ENCODE measurements at places on chromosomes 2 and 18.

- no peak for DNase-seq
Measured at GRCh38 chr18:28801876-28802275, 624.9 kb upstream of the CDH2 start.

DNA sequence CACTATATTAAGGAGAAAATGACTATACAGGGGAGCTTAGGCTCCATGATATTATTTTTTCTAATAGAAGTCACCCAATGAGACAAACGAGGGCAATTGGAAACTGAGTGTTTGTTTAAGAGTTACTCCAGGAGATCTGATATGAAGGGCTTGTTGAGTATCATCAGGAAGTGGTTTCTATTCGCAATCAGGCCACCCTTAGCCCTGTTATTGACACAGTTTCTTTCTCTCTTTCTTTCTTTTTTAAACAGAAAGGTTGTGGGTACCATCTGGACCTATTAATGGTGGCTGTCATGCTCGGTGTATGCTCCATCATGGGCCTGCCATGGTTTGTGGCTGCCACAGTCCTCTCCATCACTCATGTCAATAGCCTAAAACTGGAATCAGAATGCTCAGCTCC lies 117.3 kb downstream of the DPP4 start:
- DNase-seq = no peak

DNA sequence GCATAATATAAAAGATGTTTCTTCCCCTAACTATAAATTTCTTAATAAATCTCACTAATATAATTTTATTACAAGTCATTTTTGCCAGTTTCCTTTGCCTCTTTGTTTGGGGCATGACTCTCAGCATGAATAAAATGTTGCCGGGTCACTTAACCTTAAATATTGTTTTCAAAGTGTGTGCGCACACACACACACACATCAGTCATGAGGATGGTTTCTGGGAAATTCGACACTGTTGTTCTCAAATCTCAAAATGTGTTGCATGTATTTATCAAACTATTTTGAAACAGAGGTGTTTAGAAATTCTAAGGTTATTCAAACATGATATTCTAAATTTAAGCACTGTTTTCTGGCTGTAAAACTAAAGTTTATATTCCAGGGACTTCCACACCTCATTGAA lies 31.5 kb downstream of the FAP start:
- no peak for DNase-seq

GRCh38 chr2:236541008-236541562 lies 28.5 kb upstream of the ACKR3 start:
- peak; percentile 12 for DNase-seq

DNA sequence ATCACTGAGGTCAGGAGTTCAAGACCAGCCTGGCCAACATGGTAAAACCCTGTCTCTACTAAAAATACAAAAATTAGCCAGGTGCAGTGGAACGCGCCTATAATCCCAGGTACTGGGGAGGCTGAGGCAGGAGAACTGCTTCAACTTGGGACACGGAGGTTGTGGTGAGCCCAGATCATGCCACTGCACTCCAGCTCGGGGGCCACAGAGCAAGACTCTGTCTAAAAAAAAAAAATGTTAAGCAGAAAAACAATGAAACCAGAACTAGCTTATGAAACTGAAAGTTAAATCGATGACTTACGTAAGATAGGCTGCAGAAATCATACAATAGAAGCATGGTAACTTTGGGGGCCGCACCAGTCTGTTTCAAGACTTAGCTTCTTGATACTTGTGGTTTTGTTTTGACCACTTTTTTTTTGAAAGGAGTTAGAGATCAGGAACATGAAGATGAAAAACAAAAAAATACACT lies 6.2 kb upstream of the GPR155 start:
- no peak for DNase-seq

DNA sequence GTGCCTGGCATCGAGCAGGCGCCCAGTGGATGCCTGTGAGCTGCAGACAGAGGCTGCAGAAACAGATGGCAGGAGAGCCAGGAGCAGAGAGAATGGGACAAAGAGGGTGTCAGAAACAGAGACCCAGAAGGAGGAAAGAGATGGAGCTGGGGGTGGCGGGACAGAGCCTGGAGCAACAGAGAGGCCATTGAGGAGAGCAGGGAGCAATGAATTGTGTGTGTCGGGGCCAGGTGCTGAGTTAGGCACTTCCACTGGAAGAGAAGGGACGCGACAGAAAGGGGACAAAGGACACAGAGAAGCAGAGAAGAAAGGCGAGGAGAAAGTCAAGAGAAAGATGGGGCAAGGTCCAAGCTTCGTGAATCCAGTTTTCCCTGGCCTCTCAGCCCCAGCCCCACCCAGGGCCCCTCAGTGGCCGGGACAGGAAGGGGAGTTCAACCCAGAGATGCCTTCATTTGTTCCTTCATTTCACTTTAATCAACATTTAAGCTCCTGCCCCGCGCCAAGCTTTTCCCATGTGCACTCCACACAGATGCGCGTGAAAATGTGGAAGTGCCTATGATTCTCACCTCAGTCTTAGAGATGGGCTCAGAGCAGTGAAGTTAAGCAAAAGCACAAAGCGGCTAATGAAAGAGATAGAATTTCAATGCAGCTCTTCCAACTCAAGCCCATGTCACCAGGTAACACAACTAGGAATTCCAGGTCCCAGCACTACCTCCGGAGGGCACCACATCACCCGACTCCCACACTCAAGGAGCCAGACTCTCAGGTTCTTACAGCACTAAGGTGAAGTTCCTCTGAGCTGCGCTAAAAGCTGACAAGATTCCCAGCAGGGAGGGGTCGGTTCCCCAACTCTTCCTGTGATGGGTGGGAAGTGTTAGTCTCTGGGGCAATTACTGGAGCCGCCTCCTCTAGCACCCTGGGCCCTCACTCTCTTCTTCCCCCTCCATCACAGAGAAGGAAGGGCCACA lies 55.1 kb downstream of the TNS1 start:
- DNase-seq = no peak

GRCh38 chr18:49481907-49482306 lies 5.1 kb downstream of the C18orf32 start:
- no peak for DNase-seq

DNA sequence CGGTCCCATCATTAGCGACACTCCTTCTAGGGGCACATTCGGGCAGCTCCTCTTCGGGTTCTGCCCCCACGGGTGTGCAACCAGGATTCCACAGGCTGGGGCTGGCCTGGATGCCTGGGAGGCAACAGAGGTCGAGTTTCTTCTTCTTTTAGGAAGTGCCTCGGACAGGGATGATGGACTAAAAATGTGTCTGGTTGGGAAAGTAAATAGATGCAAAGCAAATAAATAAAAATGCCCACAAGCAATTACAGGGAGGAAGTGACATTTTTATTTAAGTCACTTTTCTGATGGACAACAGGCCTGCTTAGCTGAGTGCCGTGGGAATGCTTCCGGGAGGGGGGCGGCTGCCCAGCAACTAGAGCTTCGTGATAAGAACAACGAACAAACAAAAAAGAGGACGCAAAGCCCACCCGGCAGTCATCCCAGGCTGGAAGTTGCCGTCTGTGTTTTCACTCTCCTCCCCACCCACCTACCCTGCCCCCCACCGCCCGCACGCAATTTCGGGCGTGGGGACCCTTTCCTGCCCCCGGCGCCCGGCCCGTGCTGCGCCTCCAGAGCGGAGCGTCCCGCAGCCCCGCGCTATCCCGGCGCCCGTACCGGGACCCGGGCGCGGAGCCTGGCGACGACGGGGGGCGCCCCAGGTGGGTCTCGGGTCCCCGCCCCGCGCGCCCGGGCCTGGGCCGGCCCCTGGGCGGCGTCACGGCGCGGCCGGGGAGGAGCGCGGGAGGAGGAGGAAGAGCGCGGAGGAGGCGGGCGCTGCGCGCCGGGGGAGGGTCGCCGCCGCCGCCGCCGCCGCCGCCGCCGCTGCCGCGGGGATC lies 412 bp upstream of the NCK2 start:
- DNase-seq = no peak

DNA sequence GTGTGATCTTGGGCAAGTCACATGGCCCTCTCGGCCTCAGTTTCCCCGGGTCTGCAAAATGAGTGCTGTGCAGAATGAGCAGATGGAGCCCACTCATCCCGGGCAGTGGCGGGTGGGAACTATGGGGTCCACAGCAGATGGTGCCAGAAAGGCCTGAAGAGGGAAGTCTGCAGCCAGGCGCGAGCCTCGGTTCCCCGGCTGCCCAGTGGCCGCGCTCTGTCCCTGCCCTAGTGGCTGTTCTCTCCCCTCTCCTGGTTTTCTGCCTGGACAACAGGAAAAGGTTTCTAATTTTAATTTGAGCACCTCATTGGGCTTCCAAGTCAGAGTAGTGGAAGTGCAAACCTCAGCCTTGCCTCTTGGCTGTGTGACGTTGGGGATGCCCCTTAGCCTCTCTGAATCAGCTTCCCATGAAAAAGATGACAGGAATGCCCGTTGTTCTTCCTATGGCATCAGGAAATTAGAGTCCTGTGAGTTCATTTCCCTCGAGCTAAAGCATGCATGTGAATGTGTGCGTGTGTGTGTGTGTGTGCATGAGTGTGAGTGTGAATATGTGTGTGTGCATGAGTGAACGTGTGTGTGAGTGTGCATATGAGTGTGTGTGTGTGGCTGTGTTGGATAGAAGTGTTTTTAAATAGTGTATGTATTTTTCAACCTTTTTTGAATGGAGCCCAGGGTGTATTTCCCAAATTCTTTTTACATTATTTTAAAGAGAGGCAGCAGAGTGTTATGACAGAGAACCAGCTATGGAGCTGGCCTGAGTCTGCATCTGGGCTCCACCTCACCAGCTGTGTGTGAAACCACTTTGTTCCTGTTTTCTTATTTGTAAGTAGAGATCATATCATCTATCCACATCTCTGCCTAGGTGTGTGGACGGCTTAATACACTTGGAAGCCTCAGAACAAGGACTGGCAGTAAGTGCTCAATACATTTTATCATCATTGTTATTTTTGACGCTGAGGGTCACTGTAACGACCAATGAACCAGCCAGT lies 41.3 kb downstream of the RRM2 start:
- DNase-seq = no peak

- DNase-seq = peak; percentile 13
Measured at GRCh38 chr18:39841482-39842365, 2113.3 kb upstream of the PIK3C3 start.

DNA sequence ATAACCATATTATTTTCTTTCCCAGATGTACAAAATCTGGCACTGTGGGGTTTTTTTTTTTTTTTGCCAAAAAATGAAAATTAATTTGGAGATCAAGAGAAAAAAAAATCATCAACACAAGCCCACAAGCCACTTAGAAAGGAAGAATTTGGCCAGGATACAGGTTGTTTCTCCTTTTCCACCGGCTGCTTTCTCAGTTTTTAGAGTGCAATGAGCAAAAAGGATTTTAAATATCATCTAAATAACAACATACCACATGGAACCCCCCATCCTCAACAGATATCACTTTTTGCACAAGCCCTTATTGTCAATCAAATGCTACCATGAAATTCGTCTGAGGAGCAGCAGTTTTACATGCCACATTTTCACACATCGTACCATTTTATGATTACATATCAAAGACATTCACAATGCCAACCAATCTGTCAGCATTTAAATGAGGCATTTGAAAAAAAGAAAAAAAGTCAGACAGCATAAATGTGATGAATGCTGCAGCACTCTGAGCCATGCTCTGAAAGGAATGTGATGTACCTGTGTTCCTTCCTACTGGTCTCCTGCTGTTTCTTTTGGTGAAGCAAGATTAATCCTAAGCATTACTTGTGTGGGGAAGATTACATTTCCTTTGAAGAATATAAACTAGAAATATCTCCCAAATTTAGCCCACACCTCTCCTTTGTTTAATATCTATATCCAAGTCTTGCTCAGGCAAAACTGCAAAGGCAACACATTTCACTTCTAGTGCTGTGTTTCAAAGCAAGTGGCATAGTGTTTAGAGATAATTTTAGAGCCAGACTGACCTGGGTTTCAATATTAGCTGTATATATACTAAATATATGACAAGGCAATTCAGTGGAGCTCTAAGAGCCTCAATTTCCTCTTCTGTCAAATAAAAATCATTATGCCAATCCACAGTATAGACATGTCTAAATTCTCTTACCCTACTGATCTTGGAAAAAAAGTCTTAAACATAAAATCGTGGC lies 391.3 kb downstream of the CMPK2 start:
- no peak for DNase-seq

GRCh38 chr18:76054156-76054555 lies 440.9 kb downstream of the ZNF516 start:
- DNase-seq = no peak

DNA sequence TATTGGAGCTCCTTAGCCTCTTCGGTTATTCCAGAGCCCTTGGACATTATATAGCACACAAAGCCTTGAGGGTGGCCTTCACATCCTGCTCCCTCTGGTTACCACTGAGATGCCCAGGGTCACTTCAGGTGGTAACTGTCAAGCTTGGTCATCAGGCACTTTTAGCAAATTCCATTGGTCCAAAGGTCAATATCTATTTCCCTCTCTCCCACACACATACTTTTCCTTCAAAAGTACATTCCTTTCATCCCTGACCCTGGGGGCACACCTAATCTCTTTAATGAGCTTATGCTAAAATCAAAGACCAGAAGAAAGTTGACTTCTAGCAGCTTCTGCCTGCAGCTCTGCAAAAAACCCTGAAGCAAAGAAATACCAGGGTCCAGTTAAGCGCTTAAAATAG lies 172.0 kb upstream of the NRP2 start:
- DNase-seq = no peak

Measured in stromal cell of bone marrow (primary cell).